ENCODE measurements at places on chromosomes 13 and 19.

DNA sequence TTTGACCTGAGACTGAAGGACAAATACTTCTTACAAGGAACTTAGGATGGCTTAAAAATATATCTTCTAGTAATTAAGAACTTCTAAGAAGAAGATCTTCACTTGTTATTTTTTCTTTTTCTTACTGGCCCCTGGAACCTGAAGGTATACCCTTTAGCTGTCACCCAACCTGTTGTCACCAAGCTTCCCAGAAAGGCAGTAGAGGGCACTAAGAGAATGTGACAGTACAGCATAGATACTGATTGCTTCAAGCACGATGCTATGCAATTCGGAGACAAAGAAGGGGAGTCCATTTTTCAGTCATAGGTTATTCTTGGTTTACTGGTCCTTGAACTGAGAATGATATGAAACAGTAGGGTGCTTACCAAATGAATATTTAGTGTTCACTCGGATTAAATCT, 208.3 kb upstream of the PCDH9 start:
- no peak for DNase-seq

DNA sequence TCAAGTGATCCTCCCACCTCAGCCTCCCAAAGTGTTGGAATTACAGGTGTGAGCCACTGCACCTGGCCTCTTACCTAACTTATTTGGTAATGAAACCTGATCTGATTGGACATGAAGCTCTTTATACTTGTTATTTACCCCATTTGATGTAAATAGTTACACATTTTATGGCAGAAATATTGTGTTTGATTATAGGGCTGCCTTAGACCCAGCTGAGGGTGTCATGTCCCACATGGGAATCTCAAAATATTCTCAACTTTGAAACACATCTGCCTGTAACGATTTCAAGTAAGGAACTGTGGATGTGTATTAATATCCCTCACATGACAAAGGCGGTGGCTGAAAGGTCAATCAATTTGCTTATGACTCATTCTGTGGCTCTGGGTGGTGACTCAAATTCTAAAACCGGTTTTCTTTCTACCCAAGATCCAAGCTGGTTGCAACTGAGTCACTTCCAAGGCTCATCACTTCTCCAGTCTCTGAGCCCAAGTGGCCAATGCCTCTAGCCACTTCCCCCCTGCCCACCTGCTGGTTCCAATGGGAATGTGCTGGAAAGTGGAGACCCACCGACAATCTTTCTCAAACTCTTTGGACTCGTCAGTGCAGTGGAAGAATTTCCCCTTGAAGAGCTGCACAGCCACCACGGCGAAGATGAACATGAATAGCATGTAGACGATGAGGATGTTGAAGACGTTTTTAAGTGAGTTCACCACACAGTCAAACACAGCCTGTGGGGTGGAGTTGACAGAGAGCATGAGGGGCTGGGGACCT, 110.9 kb downstream of the IER2 start:
- no peak for DNase-seq

- DNase-seq: no peak
Measured at GRCh38 chr19:1450735-1451731, 1.1 kb downstream of the APC2 start.

- no peak for DNase-seq
Measured at GRCh38 chr13:94709001-94709834, 3.1 kb downstream of the SOX21 start.

DNA sequence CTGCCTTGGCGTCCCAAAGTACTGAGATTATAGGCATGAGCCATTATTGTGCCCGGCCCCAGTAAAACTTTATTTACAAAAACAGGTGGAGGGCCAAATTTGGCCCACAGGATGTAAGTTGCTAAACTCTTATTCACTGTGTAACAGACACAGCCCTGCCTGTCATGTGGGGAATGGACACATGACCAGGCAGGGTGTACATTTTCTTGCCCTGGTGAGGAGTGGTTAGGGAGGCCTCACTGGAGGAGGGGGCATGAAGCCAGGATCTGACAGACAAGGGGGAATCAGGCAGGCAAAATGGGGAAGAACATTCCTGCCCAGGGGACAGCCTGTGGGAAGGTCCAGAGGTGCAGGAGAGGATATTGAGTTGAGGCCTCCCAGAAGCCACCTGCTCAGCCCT, 7.4 kb upstream of the PGLS start:
- no peak for DNase-seq

DNA sequence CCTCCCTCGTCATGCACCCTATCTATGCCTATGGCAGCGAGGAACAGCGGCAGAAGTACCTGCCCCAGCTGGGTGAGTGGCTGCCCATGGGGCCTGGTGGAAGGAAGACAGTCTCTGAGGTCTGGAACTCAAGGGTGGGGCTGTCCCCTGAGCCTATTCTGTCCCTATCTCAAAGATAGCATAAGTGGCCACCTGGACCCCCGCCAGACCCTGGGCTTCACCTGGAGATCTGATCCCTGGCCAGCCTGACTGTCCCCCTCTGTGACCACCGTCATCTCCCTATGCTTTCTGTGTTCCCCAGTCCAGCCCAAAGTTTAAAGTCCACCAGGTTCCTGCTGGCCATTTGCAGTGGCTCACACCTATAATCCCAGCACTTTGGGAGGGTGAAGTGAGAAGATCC, 2.6 kb downstream of the GCDH start:
- DNase-seq: no peak

DNA sequence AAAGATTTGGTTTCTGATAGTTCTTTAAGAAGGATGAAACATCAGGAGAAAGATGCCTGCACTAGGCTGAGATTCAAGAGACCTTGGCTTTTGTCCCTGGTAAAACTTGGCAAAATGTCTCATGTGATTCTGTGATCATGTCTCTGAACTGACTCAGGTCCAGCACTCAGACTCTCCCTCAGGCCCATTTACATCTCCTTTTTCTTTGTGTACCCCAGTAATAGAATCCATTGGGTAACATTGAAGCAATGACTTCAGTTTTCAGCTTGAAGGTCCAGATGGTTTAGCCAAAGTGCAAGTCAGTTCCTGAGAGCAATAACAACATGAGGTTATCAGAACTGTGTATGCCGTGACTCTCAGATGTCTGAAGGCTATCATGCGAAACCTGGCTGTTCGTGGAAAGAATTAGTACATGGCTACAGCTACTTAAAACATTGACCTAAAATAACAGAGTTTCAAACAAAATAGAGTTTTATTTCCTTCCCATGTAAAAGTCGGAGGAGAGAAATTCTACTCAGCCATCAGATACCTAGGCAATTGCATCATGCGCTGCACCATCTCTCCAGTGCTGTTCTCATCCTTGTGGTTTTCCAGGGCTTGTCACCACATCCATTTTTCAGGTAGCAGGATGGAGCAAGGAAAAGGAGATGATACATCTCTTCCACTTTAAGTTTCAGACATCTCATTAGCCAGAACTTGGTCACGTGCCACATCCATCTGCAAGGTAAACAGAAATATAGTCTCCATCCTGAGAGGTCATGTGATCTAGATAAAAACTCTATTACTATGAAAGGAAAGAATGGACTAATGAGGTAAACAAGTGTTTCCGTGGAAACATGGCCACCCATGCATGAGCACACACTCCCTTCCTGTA, 117.3 kb downstream of the POSTN start:
- DNase-seq: no peak

DNA sequence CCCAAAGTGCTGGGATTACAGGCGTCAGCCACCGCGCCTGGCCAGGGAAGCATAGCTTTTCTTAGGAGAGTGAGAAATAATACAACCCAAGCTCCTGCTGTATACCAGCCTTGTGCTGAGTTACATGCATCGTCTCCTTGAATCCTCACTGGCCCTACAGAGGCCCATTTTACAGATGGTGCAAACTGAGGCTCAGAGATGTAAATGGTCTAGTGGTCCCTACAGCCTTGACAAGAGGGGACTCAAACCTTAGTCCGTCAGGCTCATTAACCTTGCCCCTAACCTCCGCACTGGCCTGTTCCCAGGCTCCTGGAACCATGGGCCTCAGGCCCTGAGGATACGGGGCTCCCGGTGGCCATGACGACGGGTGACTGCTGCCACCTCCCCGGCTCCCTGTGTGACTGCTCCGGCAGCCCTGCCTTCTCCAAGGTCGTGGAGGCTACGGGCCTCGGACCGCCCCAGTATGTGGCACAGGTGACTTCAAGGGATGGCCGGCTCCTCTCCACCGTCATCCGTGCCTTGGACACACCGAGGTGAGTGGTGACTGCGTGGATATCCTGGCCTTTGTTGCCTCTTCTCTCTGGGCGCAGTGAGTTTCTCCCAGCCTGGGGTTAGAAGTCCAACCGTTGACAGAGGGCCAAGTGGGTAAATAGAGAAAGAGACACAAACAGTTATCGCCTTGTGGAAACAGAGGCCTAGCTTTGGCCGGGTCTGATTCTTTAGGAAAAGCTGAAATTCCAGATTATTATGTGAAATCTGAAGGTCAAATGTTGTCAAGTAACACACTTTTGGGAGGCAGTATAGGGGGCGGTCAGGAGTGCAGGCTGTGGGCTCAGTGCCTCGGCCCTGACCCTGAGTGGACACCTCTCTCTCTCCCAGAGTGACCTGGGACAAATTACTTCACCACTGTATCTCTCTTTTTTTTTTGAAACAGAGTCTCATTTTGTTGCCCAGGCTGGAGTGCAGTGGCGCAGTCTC, 8.7 kb downstream of the MARCHF2 start:
- no peak for DNase-seq

DNA sequence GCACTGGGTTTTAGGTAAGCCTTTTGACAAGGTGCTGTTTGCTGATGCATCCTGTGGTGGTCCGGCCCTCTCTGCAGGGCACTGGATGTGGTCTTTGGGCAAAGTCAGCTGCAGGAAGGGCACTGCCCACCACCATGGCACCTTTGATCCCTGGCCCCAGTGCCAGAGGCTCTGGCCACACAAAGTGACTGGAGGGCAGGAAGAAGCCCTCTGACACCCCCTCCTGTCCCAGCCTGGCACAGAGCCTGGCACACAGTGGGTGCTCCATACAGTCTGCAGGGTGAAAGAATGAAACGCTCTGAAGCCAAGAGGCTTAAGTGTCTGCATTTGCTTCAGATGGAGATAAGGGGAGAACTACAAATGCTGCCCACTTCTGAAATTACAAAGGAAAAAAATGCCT, 47.6 kb upstream of the CNMD start:
- no peak for DNase-seq

GRCh38 chr19:52120286-52120685, 19.5 kb downstream of the ZNF616 start:
- no peak for DNase-seq

GRCh38 chr19:29562299-29563297, 36.8 kb downstream of the VSTM2B start:
- DNase-seq: no peak

- no peak for DNase-seq
Measured at GRCh38 chr19:51959791-51960190, 26.8 kb downstream of the ZNF350 start.

DNA sequence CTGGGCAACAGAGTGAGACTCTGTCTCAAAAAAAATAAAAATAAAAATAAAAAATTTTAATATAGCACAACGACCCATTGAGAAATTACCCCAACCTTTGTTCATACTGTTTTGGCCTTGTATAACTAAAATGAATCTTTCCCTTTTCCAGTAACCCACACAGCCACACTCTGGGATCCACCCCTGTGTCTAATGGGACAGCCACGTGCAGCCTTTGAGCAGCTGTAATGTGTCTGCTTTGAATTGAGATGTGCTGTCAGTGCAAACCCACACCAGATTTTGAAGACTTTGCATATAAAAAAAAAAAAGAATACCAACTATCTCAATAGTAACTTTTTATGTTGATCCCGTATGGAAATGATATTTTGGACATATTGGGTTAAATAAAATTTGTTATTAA, 112.7 kb upstream of the UBL3 start:
- no peak for DNase-seq

DNA sequence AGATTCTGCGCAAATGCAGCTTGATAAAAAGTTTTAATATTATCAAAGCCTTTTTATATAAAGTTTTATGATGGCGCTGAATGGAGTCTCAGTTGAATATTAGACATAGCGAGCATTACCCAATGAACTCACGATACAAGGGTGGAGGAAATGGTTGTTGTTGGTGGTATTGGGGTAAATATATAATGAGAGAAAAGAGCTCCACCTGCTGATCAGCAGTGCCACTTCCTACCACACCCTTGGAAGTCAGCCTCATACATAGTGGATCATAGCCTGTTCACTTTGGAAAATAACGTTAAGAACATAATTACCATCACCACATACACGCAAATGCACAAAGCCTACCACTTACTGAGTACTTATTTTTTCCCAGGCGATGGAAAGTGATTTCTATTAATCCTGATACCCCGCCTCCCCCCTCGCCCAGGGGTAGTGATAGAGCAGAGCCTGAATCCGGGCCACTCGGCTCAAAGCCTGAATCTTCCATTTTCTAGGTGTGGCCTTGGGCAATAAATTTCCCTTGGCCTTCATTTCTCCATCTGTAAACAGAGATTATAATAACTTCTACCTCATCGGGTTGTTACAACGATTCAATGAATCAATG, 358.3 kb downstream of the KLF5 start:
- DNase-seq: no peak

GRCh38 chr13:20460761-20461160, 64.9 kb downstream of the CRYL1 start:
- no peak for DNase-seq

GRCh38 chr19:40425450-40426287, at the start of gene SERTAD1:
Gene SERTAD1 (minus strand): TSS chr19:40425992. CDS start chr19:40423546, 2,446 bp downstream.
- DNase-seq: peak; percentile 96

DNA sequence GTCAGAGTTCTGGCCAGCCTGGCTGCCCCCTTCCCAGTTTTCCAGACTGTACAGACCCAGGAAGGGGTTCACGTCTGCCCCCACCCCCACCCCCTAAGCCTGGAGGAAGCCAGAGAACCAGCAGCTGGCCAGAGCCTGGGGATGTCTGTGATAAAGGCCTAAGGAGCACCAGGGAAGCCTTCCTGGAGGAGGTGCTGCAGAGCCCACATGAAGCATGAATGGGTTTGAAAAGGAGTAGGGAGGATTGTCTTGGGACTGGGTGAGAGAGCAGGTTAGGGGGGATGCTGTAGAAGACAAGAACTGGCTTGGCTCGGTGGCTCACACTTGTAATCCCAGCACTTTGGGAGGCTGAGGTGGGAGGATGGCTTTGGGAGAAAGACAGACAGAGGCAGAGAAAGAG, 5.8 kb downstream of the SHKBP1 start:
- no peak for DNase-seq

Measured in esophagus squamous epithelium (tissue), 5 donors.